Smooth muscle cell of bladder (primary cell): ENCODE measurements at places on chromosomes 13 and 19. TPM values are rescaled to one million over a fixed set of nuclear protein-coding genes. Genes with fewer than 3 reads are reported as not detected.

The PPM1N gene
- 1.4 and 2.6 TPM in 2 replicates for total RNA-seq

The SLC39A3 gene
- 23.3 and 32.4 TPM in 2 replicates for total RNA-seq

The KLF1 gene
- 0.09 TPM in 1 of 2 replicates, not detected in the other for total RNA-seq

The NAPSA gene
- under 0.01 and 0.18 TPM in 2 replicates for total RNA-seq

The ZNF221 gene
- total RNA-seq: 6.8 and 7.4 TPM in 2 replicates

The CEACAM4 gene
- total RNA-seq: not detected in 2 replicates

The DMKN gene
- 4.0 and 18.3 TPM in 2 replicates for total RNA-seq

The SIGLEC8 gene
- not detected in 2 replicates for total RNA-seq

The KLHL26 gene
- 3.1 and 3.7 TPM in 2 replicates for total RNA-seq

The ZNF700 gene
- total RNA-seq: 7.6 and 7.8 TPM in 2 replicates

The KLK12 gene
- not detected in 2 replicates for total RNA-seq

The CYP4F12 gene
- total RNA-seq: 0.18 TPM in 1 of 2 replicates, not detected in the other

The ADGRE2 gene
- under 0.01 TPM in 2 replicates for total RNA-seq

The AXL gene
- total RNA-seq: 107 and 127 TPM in 2 replicates

The PCID2 gene
- 55.9 and 72.8 TPM in 2 replicates for total RNA-seq

The RASAL3 gene
- total RNA-seq: 0.09 TPM in 1 of 2 replicates, not detected in the other

The ERICH4 gene
- 0.09 TPM in 1 of 2 replicates, not detected in the other for total RNA-seq

The ADGRE3 gene
- not detected in 2 replicates for total RNA-seq

The GRK1 gene
- under 0.01 TPM in 1 of 2 replicates, not detected in the other for total RNA-seq

The SOX1 gene
- not detected in 2 replicates for total RNA-seq

The ATP5F1D gene
- total RNA-seq: 18.2 and 21.5 TPM in 2 replicates

The KL gene
- total RNA-seq: under 0.01 and 0.18 TPM in 2 replicates

The CYP4F2 gene
- not detected in 2 replicates for total RNA-seq

The TNFSF13B gene
- 11.7 and 16.6 TPM in 2 replicates for total RNA-seq

The FAM98C gene
- 5.7 and 6.7 TPM in 2 replicates for total RNA-seq

The SHISA7 gene
- total RNA-seq: not detected in 2 replicates

The S1PR4 gene
- total RNA-seq: not detected in 2 replicates

The KLK14 gene
- total RNA-seq: not detected in 2 replicates

The HRC gene
- total RNA-seq: 0.09 TPM in 1 of 2 replicates, not detected in the other
